ENCODE measurements at places on chromosomes 11 and 22. TPM values are rescaled to one million over a fixed set of nuclear protein-coding genes. Genes with fewer than 3 reads are reported as not detected.

PGA4 gene
- 2.5 TPM for total RNA-seq

JAM3 gene
- 152 TPM for total RNA-seq

MIOX gene
- not detected for total RNA-seq

SOX6 gene
- not detected for total RNA-seq

SMIM35 gene
- not detected for total RNA-seq

TREH gene
- total RNA-seq: not detected

NXPE4 gene
- not detected for total RNA-seq

CBL gene
- total RNA-seq: 18.1 TPM

DNA sequence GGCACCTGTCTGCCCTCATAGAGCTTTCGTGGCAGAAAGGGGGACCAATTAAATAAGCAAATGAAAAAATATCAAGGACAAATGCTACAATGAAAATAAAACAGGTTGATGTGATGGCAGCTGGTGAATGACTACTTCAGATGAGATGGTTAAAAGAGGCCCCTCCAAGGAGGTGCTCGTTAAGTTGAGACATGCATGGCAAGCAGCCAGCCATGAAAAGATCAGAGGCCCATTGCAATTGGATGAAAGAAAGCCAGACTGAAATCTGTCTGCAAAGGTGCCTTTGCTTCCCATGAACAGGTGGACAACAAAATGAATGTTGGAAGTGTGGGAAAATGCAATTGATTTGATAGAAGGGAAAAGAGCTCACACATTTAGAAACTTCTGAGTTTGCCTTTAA lies 848 bp upstream of the TRPC6 start:
- DNase-seq: no peak

GRCh38 chr22:36405221-36405661 lies 17.5 kb upstream of the MYH9 start:
- DNase-seq: no peak

GRCh38 chr11:125167954-125168835 lies 3.6 kb downstream of the PKNOX2 start:
- peak; percentile 79 for DNase-seq

DNA sequence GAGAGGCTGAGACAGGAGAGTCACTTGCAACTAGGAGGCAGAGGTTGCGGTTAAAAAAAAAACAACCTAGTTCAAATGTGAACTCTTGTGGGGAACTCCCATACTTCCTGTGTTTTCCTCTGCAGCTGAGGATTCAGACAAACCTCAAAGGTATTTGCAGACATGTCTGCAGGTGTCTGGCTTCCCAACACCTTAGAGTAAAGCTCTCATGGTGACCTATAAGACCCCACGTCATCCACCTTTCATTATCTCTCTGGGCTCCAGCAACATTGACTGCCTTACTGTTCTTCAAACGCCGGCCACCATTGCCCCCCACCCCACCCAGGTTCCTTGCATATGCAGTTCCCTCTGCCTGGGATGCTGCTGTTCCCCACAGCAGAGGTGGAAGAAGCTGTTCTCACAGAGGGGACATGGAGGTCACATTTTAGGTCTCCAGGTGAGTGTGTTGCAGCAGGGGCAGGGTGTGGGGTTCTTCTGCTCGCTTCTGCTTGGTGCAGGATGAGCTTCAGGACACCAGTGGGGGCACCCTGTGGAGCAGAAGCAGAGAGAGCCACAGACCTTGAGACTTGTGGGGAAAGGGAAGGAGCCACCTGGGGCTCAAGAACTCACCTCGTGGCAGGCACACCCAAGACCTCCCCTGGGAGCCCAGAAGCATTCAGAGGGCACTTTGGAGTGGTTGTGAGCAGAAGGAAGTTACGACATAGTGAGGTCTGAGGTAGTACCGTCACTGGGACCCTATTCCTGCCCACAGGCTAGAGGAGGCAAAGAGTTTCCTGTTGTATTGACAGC lies 203.2 kb downstream of the CSNK2A3 start:
- DNase-seq: no peak

- DNase-seq: no peak
Observed at GRCh38 chr11:77351281-77351886, 49.9 kb upstream of the GDPD4 start.

DNA sequence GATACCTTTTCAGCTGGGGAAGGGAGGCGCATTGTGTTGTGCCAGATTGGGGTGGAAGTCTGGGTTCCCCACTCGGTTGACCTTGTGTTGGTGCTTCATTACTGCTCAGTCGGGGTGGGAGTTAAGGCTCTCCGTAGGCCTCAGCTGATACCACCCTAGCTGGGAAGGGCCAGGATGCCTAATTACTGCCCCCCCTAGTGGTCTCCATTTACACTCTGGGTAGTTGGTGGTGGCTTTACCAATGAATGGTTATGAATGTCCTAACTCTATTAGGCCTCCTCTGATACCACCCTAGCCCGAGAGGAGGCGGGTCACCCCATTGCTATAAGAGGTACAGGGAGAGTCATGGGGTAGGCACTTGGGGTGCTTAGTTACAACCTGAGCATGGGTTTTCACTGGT lies 27.5 kb upstream of the HIKESHI start:
- DNase-seq: no peak

DNA sequence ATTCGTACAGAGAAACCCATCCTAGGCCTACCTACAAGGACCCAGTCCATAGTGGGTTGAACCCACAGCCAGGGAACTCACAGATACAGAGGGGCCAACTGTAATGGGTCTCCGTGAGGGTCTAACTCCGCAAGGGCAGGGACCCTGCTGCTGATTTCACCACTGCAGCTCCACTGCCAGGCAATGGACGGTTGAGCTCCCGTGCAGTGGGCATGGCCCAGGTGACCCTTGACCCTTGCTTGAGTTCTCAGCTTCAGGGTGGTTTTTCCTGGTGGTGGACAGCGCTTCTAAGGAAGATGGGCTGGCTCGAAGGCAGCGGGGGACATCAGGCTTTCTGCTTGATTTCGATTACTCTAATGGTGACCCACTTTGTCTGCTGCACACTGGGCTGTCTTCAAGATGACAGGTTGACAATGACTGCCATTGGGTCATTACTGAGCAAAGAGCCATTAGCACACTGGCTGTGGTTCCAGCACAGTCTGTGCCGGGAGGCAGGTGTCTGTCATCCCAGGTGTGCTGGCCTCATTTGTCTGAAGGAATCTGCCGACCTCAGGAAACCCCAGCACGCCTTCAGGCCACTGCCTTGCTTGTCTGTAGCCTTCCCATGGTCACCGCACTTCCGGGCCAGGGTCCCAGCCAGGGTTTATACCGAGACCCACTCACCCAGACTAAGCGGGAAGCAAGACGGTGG lies 3.7 kb upstream of the GAL start:
- no peak for DNase-seq

GRCh38 chr11:117686711-117687110 lies 110.3 kb downstream of the DSCAML1 start:
- peak; percentile 1 for DNase-seq

- no peak for DNase-seq
Observed at GRCh38 chr11:118321386-118322082, 17.0 kb downstream of the CD3E start.

Measured in LHCN-M2 (cell line).